GM23338 (cell line): ENCODE measurements at places on chromosomes 7 and 10. TPM values are rescaled to one million over a fixed set of nuclear protein-coding genes. Genes with fewer than 3 reads are reported as not detected.

The PLPP4 gene
- 0.31 TPM in 1 of 2 replicates, not detected in the other for total RNA-seq

The AMZ1 gene
- total RNA-seq = 0.73 and 1.6 TPM in 2 replicates

GRCh38 chr10:116255886-116256751, 16.9 kb downstream of the GFRA1 start:
- H3K36me3 ChIP-seq = no peaks in the 10 kb centered on the region
- H3K4me1 ChIP-seq = peaks cover 23% of the 10 kb centered on the region
- no peak overlapping the region for H3K27ac ChIP-seq

The GALNT17 gene
- 51.2 and 65.6 TPM in 2 replicates for total RNA-seq

The UCN3 gene
- total RNA-seq = not detected in 2 replicates

DNA sequence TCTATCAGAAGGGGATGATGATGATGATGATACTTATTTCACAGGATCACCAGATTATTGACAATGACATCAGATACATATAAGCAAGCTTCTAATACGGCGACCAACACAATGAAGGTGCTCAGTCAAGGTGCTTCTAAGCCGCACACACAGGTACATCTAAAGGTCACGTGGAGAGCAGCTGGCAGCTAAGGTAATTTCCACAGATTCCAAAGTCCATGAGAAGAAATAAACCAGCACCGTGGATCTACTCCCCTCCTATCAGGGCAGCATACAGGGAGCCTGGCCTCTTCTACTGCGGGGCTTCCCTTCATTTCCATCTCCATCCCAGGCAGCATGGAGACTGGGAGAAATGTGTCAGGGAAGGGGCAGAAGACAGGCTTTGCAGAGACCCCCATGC, 37.5 kb downstream of the DENND11 start:
- DNase-seq = no peak
- no peaks in the 10 kb centered on the region for H3K27me3 ChIP-seq
- H3K4me1 ChIP-seq = no peaks in the 10 kb centered on the region
- peaks cover 21% of the 10 kb centered on the region for H3K36me3 ChIP-seq
